Lung (tissue), 17 donors: ENCODE measurements at places on chromosomes 3 and 15.
A peak's percentile ranks its signal among the peaks of the same experiment; 100 is the strongest.

DNA sequence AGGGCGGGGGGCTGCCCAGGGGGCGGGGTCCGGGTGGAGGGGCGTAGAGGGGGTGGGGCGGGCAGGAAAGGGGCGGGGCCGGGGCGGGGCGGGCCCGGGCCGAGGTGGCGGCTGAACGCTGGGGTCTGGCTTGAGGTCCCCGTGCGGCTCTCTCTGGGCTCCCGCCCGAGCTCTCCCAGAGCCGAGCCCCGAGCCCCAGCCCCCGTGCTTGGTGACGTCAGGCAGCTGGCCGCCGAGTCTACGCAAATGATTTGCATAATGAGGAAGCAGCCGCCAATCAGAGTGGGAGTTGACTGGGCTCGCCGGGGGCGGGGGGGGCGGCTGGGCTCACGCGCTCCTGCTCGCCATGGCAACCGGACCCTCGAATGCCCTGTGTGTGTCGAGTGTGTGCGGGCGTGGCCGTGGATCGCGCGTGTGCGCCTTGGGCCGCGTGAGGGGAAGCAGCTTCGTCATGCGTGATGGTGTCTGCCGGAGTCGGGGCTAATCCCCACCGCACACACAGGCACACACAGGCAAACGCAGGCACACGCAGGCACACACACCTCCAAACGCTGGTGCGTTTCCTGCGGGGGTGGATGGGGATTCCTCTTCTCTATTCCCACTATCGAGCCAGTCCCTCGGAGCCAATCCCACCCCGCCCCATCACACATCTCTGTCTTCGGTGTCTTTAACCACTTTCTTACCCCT is at the start of gene CELF6:
Gene CELF6, minus strand, starts transcription at position 173 of the 687 bp plus-strand sequence. CDS start 283 bp downstream, outside the sequence.
- no peaks in the 10 kb centered on the region for H3K27me3 ChIP-seq
- no peaks in the 10 kb centered on the region for H3K4me1 ChIP-seq
- DNase-seq, result peak; percentile 94
- H3K4me3 ChIP-seq, result peak within 1 kb of the TSS; percentile 43

GRCh38 chr3:143084856-143085731 is 34.5 kb upstream of the CHST2 start:
- H3K27ac ChIP-seq, result no peak overlapping the region
- H3K4me1 ChIP-seq, result no peaks in the 10 kb centered on the region
- no peaks in the 10 kb centered on the region for H3K36me3 ChIP-seq

DNA sequence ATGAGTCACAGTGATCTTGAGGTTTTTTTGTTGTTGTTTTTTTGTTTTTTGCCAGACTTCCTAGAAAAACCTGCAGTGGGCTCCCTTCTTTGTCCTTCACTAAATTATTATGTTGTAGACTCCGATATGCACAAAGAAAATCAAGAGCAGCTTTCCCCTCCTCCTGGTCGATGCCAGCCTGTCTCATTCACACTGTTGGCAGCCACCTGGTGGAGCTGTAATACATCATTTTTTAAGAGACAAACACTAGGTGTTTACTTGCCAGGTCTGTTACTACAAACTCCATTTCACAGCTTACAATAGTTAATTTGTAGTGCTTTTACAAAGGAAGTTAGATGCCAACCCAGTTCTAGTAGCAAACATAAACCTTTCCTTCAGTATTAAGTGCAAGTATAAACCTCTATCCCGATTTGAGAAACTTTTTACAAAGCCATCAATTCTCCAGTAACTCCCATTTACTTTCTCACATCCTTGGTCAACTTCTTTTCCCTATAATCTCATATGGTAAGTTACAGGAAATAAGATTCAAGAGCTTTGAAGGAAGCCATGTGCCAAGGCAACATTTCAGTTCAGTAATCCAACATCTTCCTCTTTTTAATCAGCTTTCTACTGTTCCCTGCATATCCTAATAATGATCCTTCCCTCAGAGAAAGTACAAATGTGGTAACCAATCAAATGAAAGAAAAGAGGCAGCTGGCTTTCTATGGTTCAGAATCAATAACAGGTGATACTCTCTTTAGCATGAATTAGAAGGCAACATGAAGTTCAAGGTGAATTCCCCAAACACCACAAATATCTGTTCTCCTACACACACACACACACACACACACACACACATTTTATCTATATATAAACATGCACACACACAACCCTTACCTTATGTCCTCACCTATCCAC is 14.0 kb downstream of the AAGAB start:
- no peaks in the 10 kb centered on the region for H3K27me3 ChIP-seq
- DNase-seq, result peak; percentile 8
- H3K36me3 ChIP-seq, result no peaks in the 10 kb centered on the region
- no peak overlapping the region for H3K4me3 ChIP-seq
- H3K4me1 ChIP-seq, result peaks cover 9% of the 10 kb centered on the region
- H3K27ac ChIP-seq, result no peak overlapping the region

- H3K4me1 ChIP-seq, result no peaks in the 10 kb centered on the region
- no peaks in the 10 kb centered on the region for H3K36me3 ChIP-seq
- no peaks in the 10 kb centered on the region for H3K27me3 ChIP-seq
- no peak overlapping the region for H3K27ac ChIP-seq
- H3K4me3 ChIP-seq, result no peak overlapping the region
Observed at GRCh38 chr3:104988496-104988895, 378.2 kb upstream of the ALCAM start.

DNA sequence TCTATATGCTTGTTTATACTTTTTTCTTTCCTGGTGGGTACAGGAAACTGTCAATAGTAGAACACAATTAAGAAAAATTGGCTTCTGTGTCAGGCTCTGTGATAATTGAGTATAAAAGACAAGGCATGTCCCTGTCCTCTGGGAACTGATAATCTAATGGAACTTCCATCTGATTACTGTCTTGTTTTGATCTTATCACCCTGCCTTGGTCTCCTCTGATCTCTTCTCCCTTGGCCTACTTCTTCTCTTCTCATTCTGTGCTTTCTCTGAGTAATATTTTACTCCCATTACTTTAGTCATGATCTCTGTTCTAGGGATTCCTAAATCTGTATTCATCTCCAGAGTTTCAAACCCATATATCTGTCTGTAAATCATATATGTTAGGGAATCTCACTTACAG is 14.6 kb downstream of the UBE2Q2 start:
- no peak overlapping the region for H3K4me3 ChIP-seq
- peaks cover 8% of the 10 kb centered on the region for H3K36me3 ChIP-seq
- H3K4me1 ChIP-seq, result no peaks in the 10 kb centered on the region
- H3K27ac ChIP-seq, result no peak overlapping the region

- H3K27ac ChIP-seq, result peak overlapping the region; percentile 64
- peaks cover 10% of the 10 kb centered on the region for H3K4me1 ChIP-seq
- H3K36me3 ChIP-seq, result no peaks in the 10 kb centered on the region
- H3K27me3 ChIP-seq, result no peaks in the 10 kb centered on the region
- H3K4me3 ChIP-seq, result no peak overlapping the region
Observed at GRCh38 chr3:98766924-98767323, 3.8 kb downstream of the ST3GAL6 start.

DNA sequence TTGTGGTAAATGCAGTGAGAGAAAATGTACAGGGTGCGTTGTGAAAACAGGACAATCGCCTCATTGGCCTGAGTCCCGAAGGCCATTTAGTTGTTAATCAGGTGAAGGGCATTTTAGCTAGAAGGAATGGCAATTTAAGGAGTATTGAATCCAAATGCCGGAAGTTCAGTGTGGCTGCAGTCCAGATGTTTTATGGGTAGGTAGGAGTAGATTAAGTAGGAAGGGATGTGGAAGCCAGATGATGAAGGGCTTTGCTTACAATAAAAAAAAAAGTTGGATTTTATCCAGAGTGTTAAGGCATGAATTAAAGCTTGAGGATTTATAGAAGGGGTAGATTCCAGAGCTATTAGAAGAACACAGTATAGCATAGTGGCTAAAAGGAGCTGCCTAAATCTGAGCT is 572.7 kb downstream of the NLGN1 start:
- H3K27me3 ChIP-seq, result no peaks in the 10 kb centered on the region
- no peak overlapping the region for H3K27ac ChIP-seq
- H3K4me1 ChIP-seq, result no peaks in the 10 kb centered on the region
- H3K36me3 ChIP-seq, result no peaks in the 10 kb centered on the region

GRCh38 chr3:126912027-126912422 is 70.9 kb upstream of the PLXNA1 start:
- H3K36me3 ChIP-seq, result peaks cover 3% of the 10 kb centered on the region
- H3K27ac ChIP-seq, result peak overlapping the region; percentile 77
- DNase-seq, result no peak
- H3K4me3 ChIP-seq, result no peak overlapping the region
- no peaks in the 10 kb centered on the region for H3K27me3 ChIP-seq

DNA sequence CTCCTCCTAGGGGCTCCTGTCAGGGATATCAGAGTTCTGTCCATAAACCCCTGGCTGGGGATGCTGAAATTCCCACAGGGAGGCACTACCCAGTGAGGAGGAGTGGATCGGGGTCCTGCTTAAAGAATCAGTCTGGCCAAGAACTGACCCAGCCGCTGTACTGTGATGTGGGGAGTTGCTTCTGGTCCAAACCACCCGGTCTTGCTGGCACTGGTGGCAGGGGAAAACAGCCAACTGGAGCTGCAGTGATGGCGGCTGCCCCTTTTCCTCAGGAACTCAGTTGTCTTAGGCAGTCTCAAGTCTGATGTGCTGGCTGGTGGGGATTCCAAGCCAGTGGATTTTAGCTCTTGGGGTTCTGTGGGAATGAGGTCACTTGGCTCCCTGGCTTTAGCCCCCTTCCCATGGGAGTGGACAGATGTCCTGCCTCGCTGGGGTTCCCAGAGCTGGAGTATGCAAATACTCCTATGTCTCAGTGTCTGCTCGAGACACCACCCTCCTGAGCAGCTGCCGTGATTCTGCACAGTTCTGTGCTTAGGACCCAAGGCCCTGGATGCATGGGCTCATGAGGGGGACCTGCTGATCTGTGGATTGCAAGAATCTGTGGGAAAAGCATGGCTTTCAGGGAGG is 97.1 kb downstream of the SLC25A26 start:
- no peak for DNase-seq
- no peak overlapping the region for H3K27ac ChIP-seq
- no peaks in the 10 kb centered on the region for H3K36me3 ChIP-seq
- H3K4me1 ChIP-seq, result peaks cover 2% of the 10 kb centered on the region
- no peak overlapping the region for H3K4me3 ChIP-seq
- H3K27me3 ChIP-seq, result no peaks in the 10 kb centered on the region

- DNase-seq, result peak; percentile 13
- no peaks in the 10 kb centered on the region for H3K27me3 ChIP-seq
- no peaks in the 10 kb centered on the region for H3K36me3 ChIP-seq
- H3K4me3 ChIP-seq, result no peak overlapping the region
Observed at GRCh38 chr3:122880624-122881023, 85.8 kb downstream of the SLC49A4 start.

DNA sequence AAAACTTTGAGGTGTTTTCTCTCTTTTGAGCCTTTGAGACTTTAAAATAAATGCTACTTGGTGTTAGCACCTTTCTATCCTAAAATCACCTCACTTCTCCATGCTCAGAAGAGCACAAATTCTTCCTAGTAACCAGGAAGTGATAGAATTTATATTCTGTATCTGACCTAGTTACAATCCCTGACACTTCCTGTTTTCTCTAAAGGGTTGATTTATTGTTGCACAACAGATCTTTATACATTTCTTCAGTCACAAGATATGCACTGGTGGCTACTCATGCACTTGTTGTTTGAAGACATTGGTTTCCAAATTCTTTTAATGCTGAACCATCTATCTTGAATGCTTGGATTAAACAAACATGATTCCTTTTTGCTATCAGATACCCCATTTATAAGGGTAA is 47.2 kb upstream of the CNTN3 start:
- no peaks in the 10 kb centered on the region for H3K36me3 ChIP-seq
- no peak overlapping the region for H3K4me3 ChIP-seq
- H3K27ac ChIP-seq, result no peak overlapping the region
- no peaks in the 10 kb centered on the region for H3K27me3 ChIP-seq
- DNase-seq, result no peak
- H3K4me1 ChIP-seq, result no peaks in the 10 kb centered on the region

- no peaks in the 10 kb centered on the region for H3K4me1 ChIP-seq
- H3K27me3 ChIP-seq, result no peaks in the 10 kb centered on the region
- H3K27ac ChIP-seq, result no peak overlapping the region
- no peak overlapping the region for H3K4me3 ChIP-seq
- no peak for DNase-seq
- no peaks in the 10 kb centered on the region for H3K36me3 ChIP-seq
Observed at GRCh38 chr15:68389936-68390817, 41.8 kb downstream of the ITGA11 start.

GRCh38 chr3:130543322-130543721 is 26.3 kb downstream of the COL6A6 start:
- no peak for DNase-seq
- no peak overlapping the region for H3K4me3 ChIP-seq
- H3K4me1 ChIP-seq, result peaks cover 5% of the 10 kb centered on the region
- no peaks in the 10 kb centered on the region for H3K27me3 ChIP-seq
- H3K36me3 ChIP-seq, result no peaks in the 10 kb centered on the region

DNA sequence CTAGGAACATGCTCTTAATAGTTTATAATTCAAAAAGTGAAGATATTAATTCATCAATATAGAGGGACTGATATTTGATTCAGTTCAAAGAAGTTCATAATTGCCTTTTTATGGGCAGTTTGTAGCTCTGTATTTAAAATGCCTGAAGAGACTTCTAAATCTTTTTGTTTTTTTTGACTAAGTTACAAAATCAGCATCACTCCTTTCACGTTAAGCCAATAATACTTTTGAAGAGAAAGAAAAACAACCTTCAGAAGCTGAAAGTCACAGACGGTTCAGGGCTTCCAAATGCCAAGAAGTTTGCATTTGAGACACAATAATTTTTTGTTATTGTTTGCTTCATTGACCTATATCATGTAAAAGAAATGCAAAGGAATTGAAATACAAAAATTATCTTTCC is 394.6 kb upstream of the NR2F2 start:
- H3K4me1 ChIP-seq, result no peaks in the 10 kb centered on the region
- DNase-seq, result no peak
- no peaks in the 10 kb centered on the region for H3K36me3 ChIP-seq
- no peaks in the 10 kb centered on the region for H3K27me3 ChIP-seq
- H3K4me3 ChIP-seq, result no peak overlapping the region

- no peaks in the 10 kb centered on the region for H3K27me3 ChIP-seq
- no peak overlapping the region for H3K27ac ChIP-seq
- H3K36me3 ChIP-seq, result no peaks in the 10 kb centered on the region
- H3K4me1 ChIP-seq, result no peaks in the 10 kb centered on the region
Observed at GRCh38 chr3:185071287-185071800, 81.5 kb downstream of the C3orf70 start.

DNA sequence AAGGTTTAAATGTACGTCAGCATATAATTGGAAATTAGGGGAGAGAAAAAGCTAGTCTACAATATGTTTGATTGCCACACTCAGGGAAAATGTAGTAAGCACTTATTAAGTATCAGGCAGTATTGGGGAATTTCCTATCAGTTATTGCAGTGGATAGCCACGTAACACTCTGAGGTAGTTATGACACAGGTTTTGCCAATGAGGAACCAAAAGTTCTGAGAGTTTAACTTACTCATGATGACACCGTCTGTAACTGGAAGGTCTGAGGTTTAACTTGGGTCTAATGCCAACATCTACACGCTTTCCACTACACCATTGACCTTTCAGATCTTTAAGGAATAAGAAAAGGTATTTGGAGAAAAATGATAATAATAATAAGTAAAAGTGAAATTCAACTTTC is 89.5 kb downstream of the ZMAT3 start:
- no peaks in the 10 kb centered on the region for H3K36me3 ChIP-seq
- H3K27ac ChIP-seq, result no peak overlapping the region
- H3K4me1 ChIP-seq, result no peaks in the 10 kb centered on the region
- DNase-seq, result no peak
- H3K27me3 ChIP-seq, result no peaks in the 10 kb centered on the region
